ENCODE measurements at places on chromosomes 4 and X.

DNA sequence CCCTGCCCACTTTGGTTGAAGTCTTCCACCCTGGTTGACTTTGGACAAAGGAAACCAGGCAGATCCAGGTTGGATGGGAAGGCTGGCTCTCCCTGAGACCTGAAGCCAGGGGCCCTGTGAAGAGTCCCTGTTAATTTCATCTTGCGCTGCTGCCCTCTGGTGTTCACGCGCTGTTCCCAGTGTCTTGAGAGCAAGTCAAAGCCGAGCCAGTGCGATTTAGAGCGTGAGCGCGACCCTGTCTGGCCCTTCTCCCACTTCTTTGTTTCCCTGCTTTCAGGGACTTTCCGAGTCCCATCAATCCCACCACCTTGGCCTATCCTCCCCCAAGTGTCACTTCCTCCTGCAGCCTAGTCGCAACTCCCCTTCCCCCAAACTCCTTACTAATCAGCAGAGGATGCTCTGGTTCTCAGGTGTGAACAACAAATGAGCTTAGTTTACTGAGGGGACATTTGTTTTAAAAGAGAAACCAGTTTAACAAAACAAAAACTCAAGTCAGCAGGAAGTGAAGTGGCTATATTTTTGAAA is 25.8 kb upstream of the CHRNA9 start:
- peak; percentile 78 for DNase-seq

DNA sequence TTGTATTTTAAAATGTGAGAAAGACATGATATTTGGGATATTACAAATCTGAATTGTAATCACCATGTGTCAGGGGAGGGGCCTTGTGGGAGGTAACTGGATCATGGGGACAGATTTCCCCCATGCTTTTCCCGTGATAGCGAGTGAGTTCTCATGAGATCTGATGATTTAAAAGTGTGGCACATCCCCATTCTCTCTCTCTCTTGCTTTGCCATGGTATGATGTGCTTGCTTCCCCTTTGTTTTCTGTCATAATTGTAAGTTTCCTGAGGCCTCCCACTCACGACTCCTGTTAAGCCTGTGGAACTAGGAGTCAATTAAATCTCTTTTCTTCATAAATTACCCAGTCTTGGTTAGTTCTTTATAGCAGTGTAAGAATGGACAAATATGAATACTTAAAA is 39.0 kb downstream of the CCDC158 start:
- DNase-seq, result no peak

DNA sequence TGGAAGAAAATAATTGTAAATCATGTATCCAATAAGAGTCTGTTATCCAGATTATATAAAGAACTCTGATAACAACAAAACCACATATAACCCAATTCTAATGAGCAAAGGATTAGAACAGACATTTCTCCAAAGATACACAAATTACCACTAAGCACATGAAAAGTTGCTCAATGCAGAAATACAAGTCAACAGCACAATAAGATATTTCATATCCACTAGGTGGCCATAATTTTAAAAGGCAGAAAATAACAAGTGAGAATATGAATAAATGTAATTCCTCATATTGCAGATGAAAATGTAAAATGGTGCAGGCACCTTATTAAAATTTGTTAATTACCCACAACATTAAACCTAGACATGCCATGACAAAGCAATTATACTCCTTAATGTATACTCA is 73.9 kb upstream of the ZCCHC13 start:
- no peak for DNase-seq

GRCh38 chr4:21134994-21135393 is 434.7 kb downstream of the PACRGL start:
- no peak for DNase-seq

GRCh38 chr4:27215220-27215826 is 354.7 kb downstream of the STIM2 start:
- no peak for DNase-seq

DNA sequence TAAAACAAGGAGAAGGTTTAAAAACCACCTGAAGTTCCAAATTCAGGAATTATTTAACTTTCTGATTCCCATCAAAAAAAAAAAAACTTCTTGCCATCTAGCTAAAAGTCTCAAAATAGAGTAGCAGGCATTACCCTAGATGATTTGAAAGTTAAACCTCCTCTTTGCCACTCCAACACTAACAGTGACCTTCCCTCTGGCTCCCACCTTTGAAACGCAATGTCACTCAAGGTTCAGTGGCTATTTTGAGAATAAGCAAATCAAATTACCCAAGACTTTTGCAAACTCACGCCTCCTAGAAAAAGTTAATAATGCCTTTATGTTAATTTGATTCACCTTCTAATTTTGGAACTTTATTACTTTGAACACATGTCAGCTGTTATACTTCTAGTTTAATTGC is 103.2 kb downstream of the ARHGAP6 start:
- DNase-seq, result no peak
